SHP77 (cell line): ENCODE measurements at places on chromosomes 1 and 21.
A peak's percentile ranks its signal among the peaks of the same experiment; 100 is the strongest.

DNA sequence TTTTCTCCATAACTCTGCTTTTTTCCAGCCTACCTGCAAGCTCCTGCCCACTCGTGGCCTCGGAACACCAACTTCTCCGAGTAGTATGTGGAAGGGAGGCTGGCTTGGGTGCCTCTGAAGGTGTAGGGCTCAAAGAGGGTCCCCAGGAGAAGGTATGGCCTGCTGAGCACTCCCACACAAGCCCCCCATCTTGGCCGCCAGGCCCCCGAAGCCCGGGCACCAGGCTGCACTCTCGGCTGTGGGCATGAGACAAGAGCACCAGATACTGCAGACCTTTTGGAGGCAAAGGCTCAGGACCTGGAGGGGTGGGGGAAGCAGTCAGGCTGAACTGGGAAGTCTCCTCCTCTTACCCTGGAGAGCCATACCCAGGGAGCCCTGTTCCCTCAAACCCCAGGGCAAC, 1.7 kb downstream of the ZNF692 start:
- DNase-seq, result no peak

DNA sequence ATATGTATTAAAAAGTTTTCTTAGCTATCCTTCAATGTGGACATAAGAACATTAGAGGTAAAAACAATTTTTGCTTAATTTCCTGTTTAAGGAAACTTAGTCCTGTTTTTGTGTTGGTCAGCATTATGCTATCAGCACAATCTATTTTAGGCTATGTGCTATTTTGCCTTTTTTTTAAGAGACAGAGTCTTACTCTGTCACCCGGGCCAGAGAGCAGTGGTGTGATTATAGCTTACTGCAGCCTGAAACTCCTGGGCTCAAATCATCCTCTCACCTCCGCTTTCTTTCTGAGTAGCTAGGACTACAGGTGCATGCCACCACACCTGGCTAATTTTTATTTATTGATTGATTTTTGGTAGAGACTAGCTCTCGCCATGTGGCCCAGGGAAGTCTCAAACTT, 199.1 kb upstream of the TMPRSS15 start:
- no peak for DNase-seq

GRCh38 chr1:172451002-172451443, 7.2 kb upstream of the PIGC start:
- DNase-seq, result no peak

DNA sequence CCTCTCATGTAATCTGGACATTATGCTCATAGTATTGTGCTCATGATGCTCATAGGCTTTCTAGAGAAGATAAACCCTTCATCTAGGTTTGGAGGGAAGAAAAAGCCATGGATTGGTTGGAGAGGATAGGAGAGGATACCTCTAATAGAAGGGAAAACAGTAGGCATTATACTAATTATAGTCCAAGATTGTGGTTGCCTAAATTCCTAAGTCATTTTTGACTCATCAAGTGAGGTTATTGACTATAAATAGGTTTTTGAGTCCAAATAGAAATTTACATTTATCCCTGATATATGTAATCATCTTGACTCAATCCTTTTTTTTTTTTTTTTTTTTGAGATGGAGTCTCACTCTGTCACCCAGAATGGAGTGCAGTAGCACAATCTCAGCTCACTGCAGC, 5.0 kb downstream of the SYT11 start:
- DNase-seq, result no peak

DNA sequence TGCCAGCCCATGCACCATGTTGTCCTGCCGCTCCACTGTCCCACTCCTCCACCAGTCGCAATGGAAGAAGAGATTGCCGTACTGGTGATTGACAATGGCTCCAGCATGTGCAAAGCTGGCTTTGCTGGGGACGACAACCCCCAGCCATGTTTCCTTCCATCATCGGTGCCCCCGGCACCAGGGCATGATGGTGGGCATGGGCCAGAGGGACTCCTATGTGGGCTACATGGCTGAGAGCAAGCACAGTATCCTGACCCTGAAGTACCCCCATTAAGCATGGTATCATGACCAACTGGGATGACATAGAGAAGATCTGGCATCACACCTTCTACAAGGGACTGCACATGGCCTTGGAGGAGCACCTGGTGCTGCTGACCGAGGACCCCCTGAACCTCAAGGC, 1.9 kb upstream of the AMY2B start:
- DNase-seq, result no peak

DNA sequence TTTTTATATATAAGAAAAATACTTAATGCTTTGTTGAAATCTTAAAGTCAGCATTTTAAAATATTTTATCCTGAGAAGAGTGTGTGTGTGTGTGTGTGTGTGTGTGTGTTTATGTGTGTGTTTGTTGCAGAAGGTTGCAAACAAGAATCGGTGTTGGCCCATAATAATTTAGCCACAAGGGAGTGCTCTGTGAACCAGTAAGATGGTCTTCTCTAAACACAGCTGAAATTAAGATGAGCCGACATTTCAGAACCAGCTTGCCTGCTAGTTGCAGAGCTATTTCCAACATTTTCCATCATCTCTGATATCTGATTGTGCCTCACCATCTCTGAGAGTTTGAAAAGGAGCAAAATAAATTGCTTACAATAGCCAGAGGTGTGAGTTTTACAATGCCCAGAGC, 158.8 kb upstream of the SGIP1 start:
- DNase-seq, result no peak

DNA sequence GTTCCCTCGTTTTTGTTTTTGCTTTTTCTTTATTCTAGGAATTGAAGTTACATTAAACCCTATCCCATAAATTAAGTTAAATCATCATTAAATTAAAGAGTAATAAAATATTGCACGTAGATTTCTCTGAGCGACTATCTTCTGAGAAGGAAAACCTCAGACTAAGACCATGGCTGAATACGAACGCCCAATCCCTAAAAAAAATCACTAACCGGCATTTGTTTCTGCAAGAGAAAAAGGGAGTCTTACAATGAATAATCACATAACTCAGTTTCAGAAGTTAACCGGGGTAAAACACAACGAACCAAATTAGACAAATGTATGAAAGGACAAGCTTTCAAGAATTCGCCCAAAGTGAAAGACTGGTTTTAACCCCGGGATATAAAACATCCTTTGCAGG, 1.3 kb downstream of the PIK3R3 start:
- no peak for DNase-seq

- peak; percentile 82 for DNase-seq
Measured at GRCh38 chr1:221939607-221940006, 197.7 kb upstream of the DUSP10 start.

GRCh38 chr21:23811805-23812204, 1795.5 kb downstream of the MRPL39 start:
- DNase-seq, result no peak

GRCh38 chr21:42031816-42032215, 21.7 kb upstream of the ZBTB21 start:
- no peak for DNase-seq

DNA sequence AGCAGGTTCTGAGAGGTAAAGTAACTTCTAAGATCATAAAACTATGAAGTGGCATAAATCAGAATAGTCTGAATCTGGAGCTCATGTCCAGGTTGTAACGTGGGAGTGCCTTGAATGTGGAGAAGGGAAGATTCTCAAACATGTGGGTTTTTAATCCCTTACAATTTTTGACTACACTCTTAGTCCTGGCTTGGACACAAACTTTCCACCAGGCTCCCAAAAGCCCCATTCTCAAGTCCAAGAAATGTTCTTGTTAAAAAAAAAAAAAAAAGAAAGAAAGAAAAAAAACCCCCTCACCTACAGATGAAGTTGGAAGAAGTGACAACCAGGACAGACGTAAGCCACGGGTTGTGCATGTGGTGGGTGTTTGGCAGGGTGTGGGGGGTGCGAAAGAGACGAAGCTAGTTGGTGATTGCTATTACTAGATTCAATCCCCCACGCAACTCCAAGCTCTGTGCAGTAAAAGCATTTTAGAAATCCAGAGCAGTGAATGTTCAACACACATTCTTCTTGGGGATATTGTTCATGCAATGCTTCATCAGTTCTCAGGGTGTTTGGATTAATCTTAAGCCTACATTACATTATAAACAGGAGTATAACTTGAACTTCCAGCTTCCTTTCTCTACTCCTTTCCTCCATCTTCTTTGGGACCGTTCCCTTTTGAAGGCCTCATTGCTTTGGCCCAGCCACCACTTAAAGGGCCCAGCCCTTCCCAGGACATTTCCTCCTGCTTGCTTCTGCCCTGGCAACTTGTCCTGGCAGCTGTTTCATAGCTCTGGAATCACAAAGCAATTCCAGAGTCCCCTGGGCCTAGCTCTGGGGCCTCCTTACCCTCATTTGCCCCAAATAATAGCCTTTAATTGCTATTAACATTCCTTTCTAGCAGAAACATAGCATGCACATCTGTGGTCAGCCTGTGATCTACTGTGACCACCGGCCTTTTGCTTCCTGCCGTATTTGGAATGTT, 41.8 kb downstream of the PHC2 start:
- no peak for DNase-seq

GRCh38 chr1:218728898-218729565, 383.9 kb downstream of the TGFB2 start:
- DNase-seq, result no peak

DNA sequence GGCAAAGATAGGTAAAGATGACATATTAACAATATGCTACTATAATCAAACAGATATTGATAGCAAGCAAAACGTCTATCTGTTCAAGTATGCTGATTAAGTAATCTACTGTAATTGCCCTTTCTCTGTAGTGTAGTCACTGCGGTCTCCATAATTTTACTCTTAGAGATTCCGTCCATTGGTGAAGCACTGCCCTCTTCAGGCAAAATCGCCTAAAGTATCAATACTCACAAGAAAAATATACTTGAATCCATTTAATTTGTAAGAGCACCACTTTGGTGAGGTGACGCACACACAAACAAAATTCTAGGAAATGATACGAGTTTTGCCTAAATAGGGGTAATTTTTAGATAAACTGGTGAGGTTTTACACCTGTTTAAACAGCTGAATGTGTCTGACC, 434.6 kb upstream of the CHRM3 start:
- peak; percentile 7 for DNase-seq

DNA sequence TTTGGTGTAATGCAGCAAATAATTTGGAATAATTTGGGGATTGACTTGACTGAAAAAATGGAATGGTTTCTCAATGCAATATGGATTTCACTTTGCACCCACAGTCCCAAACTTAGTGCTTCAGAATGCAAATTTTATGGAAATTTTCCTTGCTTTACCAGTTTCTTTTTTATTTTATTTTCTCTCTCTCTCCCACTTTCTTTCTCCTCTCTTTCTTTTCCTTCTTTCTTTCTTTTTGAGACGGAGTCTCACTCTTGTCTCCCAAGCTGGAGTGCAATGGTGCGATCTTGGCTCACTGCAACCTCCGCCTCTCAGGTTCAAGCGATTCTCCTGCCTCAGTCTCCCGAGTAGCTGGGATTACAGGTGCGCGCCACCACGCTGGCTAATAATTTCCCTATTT, 110.3 kb downstream of the KCNN3 start:
- DNase-seq, result no peak

DNA sequence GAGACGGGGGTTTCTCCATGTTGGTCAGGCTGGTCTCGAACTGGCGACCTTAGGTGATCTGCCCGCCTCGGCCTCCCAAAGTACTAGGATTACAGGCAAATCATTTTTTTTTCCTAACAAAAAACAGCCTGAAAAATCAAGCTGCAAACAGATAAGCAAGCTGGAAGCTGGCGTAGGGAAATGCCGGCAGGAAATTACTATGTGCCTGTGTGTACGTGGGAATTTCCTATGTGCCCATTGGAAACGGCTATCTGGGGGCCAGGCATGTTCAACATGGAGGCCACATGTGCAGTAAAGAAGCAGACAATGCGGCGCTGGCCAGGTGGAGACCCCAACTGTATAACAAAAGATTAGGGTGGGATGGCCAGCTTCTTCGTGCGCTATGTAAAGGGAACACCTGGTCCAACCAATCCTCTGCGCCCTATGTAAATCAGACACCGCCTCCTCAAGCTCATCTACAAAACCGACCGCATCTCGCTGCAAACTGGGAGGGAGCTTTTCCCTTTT, 9.1 kb upstream of the AADACL4 start:
- no peak for DNase-seq

DNA sequence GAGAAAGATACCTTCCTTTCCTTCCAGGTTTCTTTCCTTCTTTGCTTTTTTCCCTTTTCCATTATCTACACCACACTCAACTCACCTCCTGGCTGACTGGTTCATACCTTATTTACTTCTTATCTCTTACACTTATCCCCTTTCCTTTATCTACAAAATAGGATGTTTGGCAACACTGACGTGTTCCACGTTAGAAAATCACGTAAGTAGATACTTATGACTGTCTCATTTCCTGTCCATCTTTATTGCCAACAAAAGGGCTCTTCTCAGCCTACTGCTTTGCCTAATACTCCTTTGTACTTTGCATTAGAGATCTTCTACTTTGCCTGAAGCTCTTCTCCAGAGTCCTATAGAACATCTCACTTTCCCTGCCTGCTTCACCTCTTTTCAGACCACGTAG, 25.1 kb downstream of the SYNJ1 start:
- no peak for DNase-seq

DNA sequence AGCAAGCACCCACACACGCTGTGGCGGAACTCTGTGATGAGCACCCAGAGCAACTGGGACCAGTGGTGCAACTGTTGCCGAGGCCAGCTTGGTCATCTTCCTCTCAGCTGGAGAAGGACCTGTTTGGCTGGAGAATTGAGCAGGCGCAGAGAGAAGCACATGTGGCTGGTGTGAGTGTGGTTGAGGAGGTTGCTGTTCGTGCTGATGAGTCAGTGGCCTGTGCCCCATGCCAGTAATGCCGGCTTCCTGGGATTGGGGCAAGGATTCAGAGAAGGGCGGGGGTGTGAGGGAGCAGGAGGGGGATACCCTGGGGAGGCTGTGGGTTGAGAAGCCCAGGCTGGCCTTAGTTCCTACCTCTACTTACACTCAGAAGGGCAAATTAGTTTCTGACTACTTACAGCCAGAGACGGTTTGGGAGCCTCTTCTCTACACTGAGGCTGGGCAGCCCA, 57.5 kb upstream of the EPS8L3 start:
- DNase-seq, result no peak

- DNase-seq, result no peak
Measured at GRCh38 chr21:37193676-37194075, 73.5 kb downstream of the VPS26C start.

GRCh38 chr1:42135426-42135825, 17.8 kb upstream of the GUCA2B start:
- DNase-seq, result no peak

DNA sequence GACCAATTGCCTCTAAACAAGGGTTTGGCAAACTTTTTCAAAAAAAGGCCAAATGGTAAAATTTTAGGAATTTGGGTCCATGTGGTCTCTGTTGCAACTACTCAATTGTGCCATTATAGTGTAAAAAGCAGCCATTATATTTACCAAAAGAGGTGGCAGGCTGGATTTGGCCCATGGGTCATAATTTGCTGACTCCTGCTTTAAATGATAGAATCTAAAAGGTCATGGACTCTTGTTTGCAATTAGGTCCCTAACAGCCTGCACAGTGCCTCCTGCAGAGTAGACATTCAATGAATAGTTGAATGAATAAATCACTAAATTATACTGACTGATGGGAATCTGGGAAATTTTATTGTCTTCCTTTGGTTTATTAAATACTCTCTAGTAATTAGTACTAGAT, 6.2 kb downstream of the BECN2 start:
- no peak for DNase-seq

DNA sequence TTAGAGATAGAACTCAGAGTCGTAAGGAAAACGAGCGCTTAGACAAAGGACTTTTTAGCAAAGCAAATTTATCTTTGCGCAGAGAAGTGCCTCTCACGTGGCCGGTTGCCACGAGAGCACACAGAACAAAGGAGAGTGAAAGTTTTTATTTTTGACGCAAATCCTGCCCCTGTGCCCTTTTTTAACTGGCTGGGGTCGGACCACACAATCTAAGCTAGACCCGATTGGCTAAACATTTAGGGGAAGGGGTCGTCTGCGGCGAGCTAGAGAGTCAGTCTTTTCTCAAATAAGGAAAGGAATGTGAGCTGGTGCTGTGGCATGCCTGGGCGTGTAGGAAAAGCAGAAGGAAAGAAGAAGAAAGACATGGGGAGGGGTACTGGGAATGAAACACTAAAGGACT, 2.4 kb downstream of the KRTAP10-2 start:
- DNase-seq, result no peak
